ENCODE measurements at places on chromosomes 5 and 9. TPM values are rescaled to one million over a fixed set of nuclear protein-coding genes. Genes with fewer than 3 reads are reported as not detected.

Gene SCGB3A1
- not detected for total RNA-seq

GRCh38 chr9:117454711-117455110 lies 39.9 kb upstream of the ASTN2 start:
- DNase-seq: no peak

- DNase-seq: no peak
Measured at GRCh38 chr9:123410281-123410910, 54.4 kb downstream of the CRB2 start.

Gene KCNV2
- not detected for total RNA-seq

DNA sequence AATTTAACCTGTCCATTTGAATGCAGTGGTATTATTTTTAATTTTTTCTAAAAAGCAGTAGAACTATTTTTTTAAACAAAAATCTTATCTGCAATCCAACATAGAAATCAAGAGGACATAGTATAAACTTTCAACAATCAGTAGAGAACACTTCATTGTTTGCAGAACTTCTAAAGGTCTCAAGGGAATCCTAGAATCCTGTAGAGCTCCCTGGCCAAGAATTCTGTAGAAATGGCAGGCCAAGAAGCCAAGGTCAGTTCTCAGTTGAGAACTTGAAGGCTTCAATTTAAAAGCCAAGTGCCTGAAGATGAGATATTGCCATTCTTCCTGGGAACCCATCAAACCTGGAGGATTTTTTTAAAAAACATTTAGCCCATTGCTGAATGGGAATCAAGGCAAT lies 199.2 kb upstream of the KLF4 start:
- DNase-seq: no peak

GRCh38 chr5:107808671-107809137 lies 138.0 kb upstream of the EFNA5 start:
- DNase-seq: no peak

- no peak for DNase-seq
Measured at GRCh38 chr9:91157883-91158282, 203.8 kb downstream of the AUH start.

- peak; percentile 91 for DNase-seq
Measured at GRCh38 chr9:4508907-4509589, 18.8 kb downstream of the SLC1A1 start.

DNA sequence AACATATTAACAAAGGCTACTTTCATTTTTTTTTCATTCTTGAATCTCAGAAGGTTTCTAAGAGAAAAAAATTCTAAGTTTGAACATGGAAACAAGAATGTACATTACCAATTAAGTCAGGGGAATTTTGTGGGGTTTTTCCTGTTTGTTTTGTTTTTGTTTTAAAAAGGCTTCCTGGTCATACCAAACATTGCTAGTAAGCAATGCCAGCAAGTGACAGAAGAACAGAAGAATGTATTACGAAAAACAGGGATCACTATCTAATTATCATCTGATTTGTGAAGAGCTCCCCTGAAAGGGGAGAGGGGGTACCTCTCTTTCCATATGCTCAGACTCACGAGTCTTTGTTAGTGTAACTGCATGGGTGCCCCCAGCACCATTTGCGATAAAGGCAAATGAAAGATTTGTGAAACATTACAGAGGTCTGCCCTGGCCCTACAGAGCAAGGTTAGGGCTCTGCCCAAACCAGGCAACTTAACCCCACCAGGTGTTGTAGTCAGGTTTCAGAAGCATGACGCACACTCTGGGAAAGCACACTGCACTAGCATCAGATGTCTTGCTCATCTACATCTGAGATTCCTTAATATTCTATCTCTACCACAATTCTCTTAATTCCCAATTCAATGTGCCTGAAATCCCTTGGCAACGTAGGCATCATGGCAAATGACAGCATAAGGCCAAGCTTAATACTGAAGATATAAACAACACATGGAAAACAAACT lies 268.2 kb downstream of the MLLT3 start:
- DNase-seq: peak; percentile 30

DNA sequence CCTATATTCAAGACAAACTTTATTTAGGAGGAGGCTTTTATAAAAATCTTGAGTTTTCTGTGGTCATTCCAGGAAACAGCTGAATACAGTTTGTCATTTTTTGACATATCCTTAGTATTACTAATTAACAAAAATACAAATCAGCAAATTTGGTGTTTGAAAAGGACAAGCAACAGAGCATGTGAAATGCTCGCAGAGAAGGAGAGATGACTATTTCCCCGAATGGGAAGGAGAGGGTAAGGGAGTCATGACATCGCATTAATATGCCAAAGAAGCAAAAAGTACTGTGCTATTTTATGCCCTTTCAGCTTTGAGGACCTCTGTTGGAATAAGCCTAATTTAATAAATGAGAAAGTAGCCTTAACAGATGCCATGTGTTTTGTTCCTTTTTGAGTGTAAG lies 1.8 kb downstream of the SMIM15 start:
- DNase-seq: no peak

GRCh38 chr5:71924980-71925379 lies 182.3 kb upstream of the MAP1B start:
- DNase-seq: no peak

GRCh38 chr5:158841481-158842276 lies 258.0 kb downstream of the EBF1 start:
- no peak for DNase-seq

DNA sequence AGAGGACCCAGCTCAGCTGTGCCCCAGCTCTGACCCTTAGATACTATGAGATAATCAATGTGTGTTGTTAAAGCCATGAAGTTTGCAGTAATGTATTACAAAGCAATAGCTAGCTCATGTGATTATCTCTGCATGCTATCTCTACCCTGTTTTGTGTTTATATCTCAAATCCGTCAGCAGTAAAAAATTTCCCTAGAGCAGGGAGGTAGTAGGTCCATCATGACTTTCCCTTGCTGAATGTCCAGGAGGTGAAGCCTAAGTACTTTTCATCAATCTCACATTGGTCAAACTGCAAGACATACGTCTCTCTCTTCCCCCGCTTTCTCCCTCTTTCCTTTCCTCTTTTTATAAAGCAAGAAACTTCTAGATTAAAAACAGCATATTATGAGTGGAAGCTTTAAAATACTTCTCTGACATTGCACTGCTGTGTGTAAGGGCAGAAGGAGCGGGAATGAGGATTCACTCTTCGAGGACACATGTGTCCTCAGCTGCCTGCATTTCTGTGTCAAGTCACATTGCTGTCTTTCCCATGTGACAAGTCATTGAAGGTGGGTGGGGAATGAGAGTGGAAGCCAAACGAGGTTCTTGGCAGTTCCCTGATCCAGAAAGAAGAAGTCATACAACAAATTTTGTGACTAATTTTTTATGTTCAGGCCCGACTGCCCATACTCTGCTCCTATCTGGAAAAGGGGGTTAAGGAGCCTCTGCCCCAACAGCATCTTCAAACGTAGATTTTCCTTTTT lies 93.1 kb upstream of the RETREG1 start:
- no peak for DNase-seq

GRCh38 chr5:159412284-159413046 lies 82.2 kb upstream of the IL12B start:
- no peak for DNase-seq

Data from epithelial cell of proximal tubule (primary cell).